ENCODE measurements at places on chromosomes 2 and 18.

DNA sequence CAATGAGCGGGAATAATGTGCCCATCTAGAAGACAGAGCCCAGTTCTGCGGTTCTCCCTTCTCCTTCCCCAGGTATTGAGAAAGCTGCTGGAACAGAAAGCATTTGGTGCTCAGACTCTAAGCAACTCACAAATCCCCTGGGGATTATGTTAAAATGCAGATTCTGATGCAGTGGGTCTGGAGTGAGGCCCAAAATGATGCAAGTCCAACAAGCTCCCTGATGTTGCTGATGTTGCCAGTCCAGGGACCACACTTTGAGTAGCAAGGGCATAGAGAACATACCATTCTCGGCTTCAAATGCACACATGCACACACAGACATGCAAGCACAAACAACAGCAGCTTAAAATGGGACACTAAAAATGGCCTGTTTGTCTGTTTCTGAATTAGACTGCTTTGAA lies 274.8 kb upstream of the NCKAP5 start:
- no peak for DNase-seq

- DNase-seq = no peak
Observed at GRCh38 chr2:153232464-153232863, 246.1 kb downstream of the RPRM start.

DNA sequence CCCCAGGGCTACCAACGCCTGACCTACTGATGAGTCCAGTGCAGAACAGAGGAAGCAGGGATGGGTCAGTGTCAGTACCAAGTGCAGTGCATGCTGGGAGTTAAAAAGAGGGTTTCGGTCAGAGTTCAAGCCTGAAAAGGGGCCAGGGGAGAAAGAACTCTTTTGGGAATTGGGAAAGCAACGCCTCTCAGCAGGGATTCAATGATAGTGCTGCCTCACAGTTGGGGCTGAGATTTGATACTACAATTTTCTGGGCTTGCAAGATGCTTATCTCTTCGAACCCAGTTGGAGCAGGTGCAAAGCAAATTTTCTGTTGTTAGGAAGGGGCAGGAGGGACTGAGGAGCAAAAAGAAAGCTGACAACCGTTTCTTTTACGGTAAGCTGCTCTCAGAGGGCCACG lies 82.6 kb downstream of the CERKL start:
- no peak for DNase-seq

- no peak for DNase-seq
Observed at GRCh38 chr18:73414598-73414997, 546.8 kb upstream of the NETO1 start.

- DNase-seq = no peak
Observed at GRCh38 chr2:241870611-241871537, 1.3 kb downstream of the RTP5 start.

- no peak for DNase-seq
Observed at GRCh38 chr2:134399096-134399495, 145.2 kb downstream of the MGAT5 start.

DNA sequence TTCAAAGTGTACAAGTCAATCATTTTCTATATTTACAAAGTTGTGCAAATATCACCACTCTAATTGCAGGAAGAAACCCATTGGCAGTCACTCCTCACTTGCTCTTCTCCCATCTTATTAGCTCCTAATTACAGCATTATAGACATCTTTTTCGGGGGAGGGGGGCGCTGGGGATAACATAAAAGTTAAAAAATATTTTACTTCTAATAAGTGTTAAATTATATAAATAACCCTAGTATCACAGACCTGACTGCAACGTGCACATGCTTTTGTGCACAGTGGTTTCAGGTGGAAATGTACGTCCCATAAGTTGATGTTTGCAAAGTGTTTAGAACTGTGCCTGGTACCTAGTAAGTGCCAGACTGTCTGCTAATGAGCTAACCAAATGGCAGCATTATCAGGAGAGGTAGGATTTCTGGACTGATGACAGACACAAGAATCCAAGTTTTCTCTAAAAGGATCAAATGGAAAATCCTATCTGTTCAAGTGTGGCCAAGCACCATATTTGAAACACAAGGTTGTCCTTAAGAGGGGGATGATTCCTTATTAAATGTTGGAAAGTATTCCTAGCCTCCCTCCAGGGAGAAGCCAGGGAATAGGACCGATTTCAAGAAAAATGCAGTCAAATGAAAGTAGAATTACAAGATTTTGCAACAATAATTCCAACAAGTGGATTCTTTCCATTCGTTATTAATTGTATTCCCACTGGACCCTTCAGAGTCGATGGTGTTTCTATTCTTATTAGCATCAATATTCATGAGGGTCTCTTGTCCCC lies 70.0 kb downstream of the ACKR3 start:
- DNase-seq = no peak

GRCh38 chr2:241946306-241947003 lies 76.9 kb downstream of the RTP5 start:
- no peak for DNase-seq

DNA sequence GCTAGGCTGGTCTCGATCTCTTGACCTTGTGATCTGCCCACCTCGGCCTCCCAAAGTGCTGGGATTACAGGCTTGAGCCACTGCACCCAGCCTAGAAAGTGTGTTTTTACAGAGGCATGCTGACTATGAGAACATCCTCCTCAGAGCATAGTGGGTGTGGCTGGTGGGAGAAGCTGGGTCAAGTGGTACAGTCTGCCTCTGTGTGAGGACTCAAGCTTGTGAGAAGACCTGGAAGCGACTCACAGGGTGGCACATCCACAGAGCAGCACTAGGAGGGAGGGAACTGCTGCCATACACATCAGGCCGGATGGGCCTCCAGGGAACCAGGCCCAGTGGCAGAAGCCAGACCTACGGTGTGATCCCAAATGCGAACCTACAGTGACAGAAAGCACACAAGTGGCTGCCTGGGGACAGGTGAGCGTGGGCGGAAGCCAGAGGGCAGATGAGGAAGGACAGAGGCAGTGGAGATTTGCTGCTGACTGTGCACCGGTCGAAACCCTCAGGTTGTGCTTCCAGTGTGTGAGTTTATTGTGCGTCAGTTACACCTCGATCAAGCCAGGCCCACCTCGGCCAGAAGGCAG lies 8.9 kb downstream of the ARHGEF4 start:
- no peak for DNase-seq

DNA sequence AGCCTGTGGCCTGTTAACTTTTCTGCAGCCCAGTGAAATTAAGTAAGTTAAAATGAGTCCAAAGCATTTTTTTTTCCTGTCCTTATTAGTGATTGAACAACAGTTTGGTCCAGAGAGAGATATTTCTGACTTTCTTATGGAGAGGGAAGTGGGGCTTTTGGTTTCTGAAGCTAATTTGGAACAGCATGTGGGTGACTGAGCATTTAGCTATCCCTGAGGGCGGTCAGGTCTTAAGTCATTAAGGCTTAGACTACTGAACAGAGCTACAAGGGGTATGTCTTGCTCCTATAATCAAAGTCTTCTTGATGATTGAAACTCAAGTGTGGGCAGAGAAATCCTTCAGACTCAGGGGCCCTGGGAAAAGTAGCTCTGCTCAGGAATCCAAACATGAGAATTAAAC lies 14.0 kb downstream of the ARHGAP25 start:
- DNase-seq = no peak

DNA sequence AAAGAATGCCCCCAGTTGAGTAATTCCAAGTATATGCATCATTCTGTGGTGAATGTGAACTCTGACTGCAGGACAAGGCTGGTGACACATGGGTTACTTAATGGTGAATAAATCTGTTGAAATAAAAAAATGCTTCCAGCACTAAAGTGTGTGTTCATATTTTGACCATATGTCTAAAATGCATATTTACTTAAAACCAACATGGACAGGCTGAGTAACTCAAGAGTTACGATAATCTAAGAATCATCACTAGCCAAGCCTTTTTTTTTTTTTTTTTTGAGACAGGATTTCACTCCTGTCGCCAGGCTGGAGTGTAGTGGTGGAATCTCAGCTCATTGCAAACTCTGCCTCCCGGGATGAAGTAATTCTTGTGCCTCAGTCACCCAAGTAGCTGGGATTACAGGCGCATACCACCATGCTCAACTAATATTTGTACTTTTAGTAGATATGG lies 47.1 kb upstream of the CCBE1 start:
- no peak for DNase-seq

DNA sequence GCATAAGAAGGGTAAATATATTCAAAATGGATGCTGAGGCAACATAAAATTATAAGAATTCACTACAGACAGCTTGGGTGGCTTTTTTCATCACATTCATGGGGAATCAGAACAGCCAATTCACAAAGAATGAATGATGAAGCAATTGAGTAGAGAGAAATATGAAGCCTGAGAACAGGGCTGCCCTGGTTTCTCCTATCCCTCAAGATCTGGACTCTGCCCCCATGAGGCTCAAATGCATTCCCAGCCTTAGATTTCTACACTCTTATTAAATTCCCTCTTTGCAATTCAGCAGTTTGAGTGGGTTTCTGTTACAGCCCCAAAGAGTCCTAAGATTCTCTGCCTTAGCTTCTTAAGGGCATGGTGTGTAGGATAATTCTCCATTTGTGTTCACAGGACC lies 172.5 kb downstream of the MAIP1 start:
- no peak for DNase-seq

GRCh38 chr2:20541294-20541640 lies 94.4 kb downstream of the RHOB start:
- no peak for DNase-seq

Measured in caudate nucleus (tissue), 63 donors.